Fibroblast of the aortic adventitia (primary cell): ENCODE measurements at places on chromosomes 4 and X.

GRCh38 chr4:187364851-187365250 lies 630.7 kb upstream of the ZFP42 start:
- DNase-seq = no peak

DNA sequence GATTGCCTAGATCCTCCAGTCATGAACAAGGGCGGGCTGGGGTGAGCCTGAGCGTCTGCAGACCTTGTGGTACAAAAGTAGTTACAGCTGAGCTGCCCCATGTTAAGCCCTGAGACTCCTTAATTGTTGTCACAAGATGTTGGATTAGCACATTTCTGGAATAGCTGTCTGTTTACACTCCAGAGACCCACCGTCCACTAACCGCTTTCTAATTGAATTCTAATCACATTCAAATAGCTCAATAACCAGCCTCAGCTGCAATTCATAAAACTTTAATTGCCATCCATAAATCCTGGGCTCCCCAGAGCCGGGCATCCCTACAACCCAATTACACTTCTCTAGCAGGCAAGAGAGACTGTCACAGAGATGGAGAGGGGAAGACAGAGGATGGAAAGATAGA lies 1.6 kb upstream of the GSX2 start:
- no peak for DNase-seq

- peak; percentile 75 for DNase-seq
Measured at GRCh38 chr4:140691369-140691768, 64.8 kb downstream of the TBC1D9 start.

- no peak for DNase-seq
Measured at GRCh38 chrX:150697641-150698040, 4.4 kb downstream of the MTMR1 start.

- no peak for DNase-seq
Measured at GRCh38 chr4:108828620-108829019, 65.8 kb upstream of the ETNPPL start.

DNA sequence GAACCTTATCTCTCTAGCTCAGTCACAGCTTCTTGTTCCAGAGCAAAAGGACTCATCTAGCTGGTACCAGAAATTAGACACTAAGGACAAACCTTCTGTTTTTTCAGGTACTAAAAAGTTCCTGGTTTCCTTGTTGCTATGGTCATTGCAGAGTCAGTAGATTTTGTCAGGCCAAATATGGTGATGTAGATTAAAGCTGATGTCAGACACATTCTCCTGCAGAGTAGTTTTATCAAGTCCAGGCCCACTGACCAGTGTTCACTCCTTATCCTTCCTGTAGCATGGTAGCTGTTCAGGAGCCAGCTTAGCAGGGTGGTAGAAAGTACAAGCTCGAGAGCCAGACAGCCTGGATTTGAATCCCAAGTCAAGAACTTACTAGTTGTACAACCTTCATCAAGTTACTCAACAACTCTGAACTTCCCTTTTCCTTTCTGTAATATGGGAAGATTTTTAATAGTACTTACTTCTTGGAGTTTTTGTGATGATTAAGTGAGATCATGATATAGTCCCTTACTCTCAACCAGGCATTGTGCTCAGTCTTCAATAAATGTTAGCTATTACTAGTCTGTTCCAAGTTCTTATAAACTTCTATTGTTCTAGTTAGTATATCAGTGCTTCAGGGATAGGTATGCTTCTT lies 17.9 kb downstream of the OCRL start:
- DNase-seq = peak; percentile 9

- DNase-seq = no peak
Measured at GRCh38 chr4:768076-768475, 57.9 kb downstream of the CPLX1 start.

DNA sequence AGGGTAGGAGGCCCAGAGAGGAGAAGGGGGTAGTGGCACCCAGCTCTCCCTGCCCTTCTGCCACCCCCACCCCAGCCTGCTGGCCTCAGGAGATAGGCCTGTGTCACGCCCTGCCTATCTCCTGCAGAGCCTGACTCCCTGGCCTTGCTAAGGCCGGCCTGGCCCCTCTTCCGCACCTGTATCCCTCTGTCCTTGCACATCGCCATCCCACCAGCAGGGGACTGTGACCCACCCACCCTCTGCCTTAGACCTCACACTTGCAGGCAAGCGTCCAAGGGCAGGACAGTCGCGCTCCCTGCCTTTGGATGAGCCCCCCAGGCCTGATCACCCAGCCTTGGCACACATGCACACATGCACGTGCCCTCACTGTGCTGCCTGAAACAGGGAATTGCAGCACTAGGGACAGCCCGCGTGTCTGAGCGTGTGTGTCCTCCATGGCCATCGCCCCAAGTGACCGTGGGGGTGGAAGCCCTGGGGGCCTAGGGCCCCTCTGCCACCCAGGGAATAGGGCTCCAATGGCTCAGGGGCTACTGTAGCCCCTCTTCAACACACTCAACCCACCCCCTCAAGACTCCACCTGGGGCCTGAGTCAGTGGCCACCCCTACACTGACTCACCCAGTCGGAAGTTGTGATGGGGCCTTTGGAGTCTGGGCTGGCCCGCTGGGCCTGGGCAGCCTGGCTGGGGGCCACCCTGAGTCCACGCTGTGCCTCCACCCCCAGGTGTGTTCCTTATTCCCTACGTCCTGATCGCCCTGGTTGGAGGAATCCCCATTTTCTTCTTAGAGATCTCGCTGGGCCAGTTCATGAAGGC lies 2.1 kb downstream of the SLC6A8 start:
- no peak for DNase-seq

DNA sequence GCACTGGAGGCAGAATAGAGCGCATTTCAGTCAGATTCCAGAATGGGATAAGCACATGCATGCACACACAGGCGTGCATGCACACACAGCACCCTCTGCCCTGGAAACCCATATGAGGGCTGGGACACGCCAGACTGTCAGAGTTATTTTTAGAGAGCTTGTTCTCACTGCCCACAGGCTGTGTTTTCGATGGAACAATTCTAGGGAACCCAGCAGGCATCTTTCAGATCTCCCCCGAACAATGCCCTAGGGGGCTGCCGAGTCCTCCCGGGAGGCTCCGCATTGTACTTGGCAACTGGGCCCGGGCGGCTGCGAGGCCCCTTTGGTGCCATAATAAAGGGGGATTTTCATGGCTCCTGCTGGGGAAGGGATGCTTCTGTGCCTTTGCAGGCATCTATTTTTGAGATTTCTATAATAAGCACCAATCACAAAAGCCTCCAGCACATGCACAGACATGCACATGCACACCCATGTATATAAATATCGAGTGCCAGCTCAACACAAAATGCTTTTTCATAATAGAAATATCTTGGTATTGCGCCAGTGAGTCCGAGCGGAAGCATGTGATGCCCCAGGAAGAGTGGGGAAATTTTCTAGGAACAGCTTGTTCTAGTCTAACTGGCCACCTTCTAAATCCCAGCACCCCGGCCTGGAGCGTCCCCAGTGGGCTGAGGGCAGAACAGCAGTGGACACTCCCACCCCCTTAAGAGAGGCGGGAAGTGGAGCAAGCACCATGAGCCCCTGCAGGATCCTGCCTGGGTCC lies 88.5 kb downstream of the PHKA2 start:
- peak; percentile 56 for DNase-seq

GRCh38 chr4:12116009-12116552 lies 687.4 kb upstream of the HS3ST1 start:
- no peak for DNase-seq

DNA sequence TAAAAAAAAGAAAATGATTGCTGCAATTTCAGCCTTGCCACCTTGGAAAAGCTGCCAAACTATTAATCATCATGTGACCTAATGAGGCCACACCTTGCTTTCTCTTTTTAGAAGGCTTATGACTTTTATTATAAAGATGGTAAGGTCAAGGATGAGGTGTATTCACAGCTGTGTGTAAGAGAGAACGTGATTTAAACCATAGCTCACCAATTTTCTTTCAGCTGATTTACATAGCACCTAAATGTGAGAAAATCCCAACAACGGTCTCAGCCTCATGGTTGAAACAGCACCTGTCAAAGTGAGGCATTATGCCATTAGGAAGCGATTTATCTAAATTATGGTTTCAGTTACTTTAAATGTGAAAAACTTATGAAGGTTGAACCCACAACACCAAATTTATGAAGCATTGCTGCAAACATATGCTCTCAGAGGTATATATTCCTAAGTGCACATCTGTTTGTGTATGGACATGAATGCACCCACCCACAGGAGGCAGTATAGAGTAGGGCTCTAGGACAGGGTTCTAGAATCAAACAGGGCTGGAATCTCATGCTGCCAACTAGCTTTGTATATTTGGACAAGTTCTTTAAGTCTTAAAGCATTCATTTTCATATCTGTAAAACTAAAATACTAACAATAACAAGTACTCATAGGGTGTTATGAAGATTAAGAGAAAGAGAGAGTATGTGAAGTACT lies 40.7 kb downstream of the ANXA3 start:
- DNase-seq = no peak

DNA sequence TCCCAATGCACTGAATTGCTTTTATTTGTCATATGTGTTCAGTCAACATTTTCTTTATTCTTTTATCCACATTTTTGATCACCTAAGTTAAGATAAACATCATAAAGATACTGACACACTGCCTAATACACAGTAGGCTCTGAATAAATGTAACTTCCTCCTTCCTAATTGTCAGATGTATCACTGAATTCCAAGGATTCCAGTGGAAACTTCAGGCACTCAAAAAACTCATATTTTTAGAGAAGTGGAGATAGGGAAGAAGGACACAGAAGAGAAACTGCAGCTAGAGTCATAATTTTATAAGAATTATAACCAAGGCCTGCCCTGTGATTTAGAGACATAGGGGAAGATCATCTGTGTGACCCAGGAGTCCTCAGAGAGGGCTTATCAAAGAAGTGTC lies 753.3 kb downstream of the ADGRL3 start:
- no peak for DNase-seq

DNA sequence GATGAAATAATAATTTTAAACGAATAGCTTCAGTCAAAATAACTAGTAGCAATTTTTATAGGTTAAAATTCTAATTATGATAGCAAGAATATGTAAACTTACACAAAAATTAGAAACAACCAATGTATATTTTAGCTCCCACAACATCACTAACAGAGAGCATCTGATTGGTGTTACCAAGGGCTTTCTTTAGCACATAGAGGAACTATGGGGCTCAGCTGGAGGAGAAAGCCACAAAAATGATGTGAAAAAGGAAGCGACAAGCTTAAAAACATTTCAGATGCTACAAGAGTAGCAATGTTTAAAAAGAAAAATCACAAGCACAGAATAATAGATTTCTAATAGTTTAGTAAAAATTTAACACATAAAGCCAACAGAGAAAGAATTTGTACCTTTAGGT lies 56.3 kb downstream of the ATP8A1 start:
- no peak for DNase-seq

GRCh38 chrX:77431227-77431626 lies 16.0 kb upstream of the FGF16 start:
- DNase-seq = peak; percentile 91

DNA sequence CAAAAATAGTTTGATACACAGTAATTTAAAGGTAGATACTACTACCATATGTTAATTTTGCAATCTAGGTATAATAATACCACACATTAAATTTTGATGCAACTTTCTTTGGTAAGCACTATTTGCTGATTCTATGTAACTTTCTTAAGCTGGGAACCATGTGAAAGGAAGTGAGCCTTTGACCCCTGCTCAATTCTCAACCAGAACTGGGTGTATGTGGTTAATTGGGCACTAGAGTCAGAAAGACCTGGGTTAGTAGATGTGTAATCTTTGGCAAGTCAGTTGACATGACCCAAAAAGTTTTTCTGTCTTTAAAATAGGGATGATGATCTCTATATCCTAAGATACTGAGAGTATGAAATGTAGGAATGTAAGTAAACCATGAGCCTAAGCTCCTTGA lies 22.4 kb downstream of the TLR2 start:
- no peak for DNase-seq

DNA sequence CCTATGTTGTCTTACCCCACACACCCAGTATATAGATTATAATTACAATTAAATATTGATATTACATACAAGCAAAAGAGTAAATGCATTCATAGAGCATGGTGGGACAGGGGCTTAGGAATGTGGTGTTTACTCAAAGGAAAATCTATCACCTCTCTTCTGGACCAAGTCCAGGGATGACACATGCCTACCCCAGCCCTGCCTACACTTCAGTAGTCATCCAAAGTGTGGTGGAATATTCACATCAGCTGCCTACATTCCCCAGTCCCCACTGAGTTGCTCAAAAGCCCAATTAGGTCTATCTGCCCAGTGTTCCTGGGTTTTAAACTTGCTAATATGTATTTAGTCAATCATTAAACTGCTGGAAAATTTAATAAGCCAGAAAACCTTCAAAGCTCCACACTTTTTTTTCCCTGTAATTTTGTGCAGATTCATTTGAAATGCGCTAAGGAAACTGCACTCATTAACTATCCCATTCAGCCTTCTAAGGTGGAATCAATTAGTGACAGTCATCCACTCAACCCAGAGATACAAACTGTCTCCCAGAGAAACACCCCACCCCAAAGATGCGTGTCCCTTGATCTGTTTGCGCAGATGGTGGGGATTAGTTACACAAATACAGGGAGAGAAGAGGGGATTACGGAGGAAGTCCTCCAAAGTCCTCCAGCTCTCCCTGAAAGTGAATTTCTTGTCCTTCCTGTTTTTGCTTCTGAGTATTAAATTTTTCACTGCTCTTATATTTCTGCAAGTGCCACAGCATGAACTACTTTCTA lies 91.7 kb upstream of the KDR start:
- no peak for DNase-seq

DNA sequence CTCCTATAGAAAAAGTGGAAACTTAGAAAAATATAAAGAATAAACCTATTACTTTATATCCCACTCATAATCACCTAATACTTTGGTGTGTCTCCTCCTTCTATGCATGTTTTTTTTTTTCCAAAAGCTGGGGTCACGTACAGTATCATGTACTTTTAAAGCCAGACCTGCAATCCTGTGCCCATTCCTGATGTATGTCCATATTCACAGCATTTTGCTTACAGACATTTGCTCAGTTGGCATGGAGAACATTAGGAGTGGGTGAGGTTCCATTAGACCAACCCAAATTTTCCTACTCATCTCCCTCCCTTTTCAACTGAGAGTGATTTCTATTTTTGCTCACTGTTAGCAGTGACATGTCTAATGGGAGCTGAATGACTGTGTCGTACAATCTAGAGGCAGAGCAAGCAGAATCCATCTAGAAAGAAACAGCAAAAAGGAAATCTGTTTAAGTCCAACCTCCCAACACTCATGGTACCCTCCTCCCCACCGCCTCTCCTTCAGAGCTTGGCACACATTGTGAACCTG lies 195.6 kb upstream of the KLF3 start:
- no peak for DNase-seq

DNA sequence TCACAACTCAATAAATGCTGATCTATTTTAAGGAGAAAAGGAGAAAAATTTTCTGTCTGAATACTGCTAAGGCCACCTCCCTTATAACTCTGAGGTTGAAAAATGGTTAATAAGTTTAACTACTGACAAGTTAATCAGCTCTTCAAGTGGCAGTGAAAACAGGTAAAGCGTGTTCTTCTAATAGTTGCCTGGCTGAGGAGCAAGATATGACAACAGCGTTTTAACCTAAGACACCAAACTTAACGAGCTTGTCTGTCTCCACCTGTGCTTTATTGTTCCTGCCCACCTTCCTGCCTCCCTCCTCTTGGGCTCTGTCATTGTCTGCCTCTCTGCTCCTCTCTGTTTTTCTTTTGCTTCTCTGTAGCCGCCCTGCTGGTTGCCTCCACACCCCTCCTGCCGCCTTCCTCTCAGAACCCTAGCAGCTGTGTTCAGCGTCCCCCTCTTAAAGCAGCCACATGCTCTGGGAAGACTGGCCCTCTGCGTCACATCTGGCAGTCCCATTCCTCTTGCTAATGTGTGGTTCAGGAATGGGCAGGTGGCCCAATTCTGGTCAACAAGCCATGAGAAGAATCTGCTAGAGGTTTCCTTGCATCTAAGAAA lies 4.3 kb upstream of the TSPAN5 start:
- DNase-seq = no peak

- DNase-seq = no peak
Measured at GRCh38 chr4:17077105-17077504, 178.7 kb upstream of the LDB2 start.
